ENCODE measurements at places on chromosomes 4 and X.

GRCh38 chrX:13101441-13102139 lies 57.2 kb upstream of the FAM9C start:
- DNase-seq: peak; percentile 90

DNA sequence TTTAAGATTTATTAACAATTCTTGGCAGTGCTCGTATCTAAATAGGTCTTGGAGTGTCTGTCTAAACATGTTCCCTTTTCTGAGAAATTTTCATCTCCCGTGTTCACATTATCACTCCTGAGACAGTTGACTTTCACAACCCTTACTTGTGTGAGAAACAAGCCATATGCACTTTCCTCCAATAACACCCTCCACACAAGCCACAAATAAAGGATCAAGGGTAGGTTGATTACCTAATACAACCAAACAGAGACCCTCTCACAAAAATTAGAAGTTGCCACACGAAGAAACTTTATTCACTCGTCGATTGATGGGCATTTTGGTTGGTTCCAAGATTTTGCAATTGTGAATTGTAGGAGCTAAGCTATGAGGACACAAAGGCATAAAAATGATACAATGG lies 763.9 kb downstream of the TRAM1L1 start:
- no peak for DNase-seq

- no peak for DNase-seq
These were observed 30.5 kb downstream of the GPR50 start for GRCh38 chrX:151206871-151207270.

- DNase-seq: no peak
These were observed 1.7 kb downstream of the CTBP1 start for GRCh38 chr4:1246901-1247863.

GRCh38 chr4:186701273-186701672 lies 22.4 kb downstream of the FAT1 start:
- DNase-seq: no peak

DNA sequence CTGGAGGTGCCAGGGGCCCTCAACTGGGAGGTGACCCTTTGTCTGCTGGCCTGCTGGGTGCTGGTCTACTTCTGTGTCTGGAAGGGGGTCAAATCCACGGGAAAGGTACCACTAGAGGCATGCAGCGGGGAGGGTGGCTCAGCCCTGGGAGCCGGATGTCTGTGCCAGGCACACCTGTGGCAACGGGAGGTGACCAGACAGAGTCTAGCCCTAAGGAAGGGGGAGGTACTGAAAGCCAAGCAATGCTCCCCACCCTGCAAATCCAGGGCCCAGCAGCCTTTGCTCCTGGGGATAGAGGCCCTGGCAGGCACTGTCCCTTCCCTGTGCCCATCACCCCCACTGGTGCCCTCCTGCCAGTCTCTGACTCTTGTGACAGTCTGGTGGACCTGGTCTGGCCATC lies 4.3 kb downstream of the SLC6A8 start:
- DNase-seq: no peak

- no peak for DNase-seq
These were observed 63.8 kb downstream of the DLG3 start for GRCh38 chrX:70508296-70508911.

DNA sequence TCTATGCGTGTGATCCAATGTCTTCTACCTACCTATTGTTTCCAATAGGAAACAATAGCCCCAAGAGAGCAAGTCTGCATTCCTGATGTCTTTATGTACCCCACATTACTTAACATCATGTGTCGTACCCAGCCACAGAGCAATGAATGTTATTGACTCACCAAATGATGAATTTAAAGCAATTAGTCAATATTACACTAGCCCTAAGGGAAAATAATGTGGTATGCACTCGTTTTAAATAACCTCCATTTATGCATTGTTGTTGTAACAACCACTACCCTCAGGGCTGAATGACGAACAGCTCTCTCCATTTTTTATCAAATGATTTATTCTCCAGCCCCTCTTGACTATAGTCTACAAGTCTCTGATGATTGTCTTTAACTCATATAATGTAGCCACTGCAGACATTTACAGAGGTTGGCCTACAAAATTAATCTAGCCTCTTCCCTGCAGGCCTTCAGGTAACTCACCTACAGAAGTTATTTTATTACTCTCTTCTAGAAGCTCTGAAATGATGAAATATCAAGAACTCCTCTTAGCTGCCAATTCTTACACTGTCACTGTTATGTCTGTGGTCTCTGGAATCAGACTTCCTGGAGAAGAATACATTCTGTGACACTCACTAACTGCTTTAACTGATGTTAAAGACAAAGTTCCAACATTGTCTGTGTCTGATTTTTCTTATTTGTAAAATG lies 601.7 kb upstream of the GRIA3 start:
- DNase-seq: no peak

DNA sequence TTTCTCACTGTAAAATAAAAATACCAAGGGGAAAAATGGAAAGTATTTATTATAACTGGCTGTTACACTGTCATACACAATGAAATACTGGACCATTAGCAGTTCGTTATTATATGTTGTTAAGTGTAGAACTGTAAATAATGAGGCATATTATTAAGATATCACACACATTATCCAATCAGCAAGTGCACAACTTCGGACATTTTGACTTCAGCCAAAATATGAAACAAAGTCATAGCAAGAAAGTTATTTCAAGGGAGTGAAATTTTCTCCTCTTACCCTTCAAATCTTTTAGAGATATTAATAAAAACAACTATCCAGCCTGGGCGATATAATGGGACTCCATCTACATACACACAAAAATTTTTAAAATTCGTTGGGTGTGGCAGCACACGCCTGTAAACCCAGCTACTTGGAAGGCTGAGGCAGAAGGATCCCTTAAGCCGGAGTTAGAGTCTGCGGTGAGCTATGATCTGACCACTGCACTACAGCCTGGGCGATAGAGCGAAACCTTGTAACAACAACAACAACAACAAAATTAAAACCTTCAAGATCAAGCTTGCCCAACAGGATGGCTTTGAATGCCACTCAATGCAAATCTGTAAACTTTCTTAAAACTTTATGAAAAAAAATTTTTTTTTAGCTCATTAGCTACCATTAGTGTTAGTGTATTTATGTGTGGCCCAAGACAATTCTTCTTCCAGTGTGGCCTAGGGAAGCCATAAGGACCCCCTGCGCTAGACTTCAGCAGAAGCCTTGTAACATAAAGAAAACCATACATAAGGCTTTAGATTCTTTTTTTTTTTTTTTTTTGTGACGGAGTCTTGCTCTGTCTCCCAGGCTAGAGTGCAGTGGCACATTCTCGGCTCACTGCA lies 1.3 kb upstream of the CISD2 start:
- no peak for DNase-seq

DNA sequence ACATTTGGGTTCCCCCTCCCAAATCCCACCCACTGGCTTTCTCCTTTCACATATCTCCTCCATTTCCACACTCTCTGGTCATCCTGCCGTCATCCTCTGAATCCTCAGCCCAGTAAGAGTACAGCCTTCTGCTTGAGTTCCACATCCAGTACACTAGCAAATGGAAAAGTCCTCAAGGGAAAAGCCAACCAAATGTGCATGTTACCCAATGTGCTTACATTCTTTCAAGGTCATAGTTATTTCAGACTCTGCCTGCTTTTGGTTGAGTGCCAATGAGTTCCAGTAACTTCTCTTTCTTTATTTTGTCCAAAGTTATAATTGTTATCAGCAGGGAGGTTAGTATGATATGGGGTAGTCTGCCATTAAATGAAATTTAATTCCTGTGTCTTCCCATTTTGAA lies 78.1 kb downstream of the SRPX start:
- no peak for DNase-seq

- no peak for DNase-seq
These were observed 25.7 kb downstream of the PNMA5 start for GRCh38 chrX:152968193-152968592.

GRCh38 chr4:3176367-3177229 lies 72.4 kb upstream of the MSANTD1 start:
- no peak for DNase-seq

DNA sequence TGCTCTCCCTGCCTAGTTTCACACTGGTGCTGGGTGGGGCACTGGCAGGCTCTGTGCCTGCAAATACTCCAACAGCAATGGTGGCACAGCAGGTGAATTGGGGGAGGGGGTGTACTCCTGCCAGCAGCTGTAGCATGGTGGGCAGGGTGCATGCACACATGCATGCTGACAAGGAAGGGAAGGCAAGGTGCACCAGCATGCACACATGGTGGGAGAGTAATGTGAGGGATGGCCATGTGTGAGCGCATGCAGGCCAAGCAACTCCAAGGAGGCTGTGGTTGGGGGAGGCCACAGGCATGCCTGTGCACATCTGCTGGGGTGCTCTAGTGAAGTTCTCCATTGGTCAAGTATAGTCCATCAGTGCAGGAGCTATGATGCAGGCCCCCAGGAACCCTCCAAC lies 54.5 kb upstream of the INPP4B start:
- no peak for DNase-seq

GRCh38 chr4:147760695-147761094 lies 28.8 kb downstream of the ARHGAP10 start:
- DNase-seq: no peak

DNA sequence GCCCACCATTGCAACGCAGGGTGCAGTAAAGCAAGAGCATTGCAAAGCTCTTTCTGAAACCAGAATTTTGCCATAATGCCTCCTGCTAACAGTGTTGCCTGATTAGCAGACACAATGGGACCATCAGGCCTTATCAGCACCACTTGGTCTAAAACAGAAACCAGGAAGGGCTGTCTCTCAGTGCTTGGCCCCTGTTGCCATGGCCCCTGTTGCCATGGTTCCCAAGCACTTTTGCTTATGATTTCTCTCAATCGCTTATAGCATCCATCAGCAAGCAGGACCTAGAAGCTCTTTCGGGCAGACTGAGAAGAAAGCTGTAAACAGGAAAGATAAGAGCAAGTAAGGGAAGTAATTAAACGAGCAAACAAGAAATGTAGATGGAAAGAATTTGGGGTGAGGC lies 36.8 kb downstream of the RTL5 start:
- DNase-seq: no peak

GRCh38 chr4:35216636-35217035 lies 1027.7 kb downstream of the ARAP2 start:
- no peak for DNase-seq

- DNase-seq: no peak
These were observed 106.0 kb upstream of the NKX1-1 start for GRCh38 chr4:1512051-1512737.

DNA sequence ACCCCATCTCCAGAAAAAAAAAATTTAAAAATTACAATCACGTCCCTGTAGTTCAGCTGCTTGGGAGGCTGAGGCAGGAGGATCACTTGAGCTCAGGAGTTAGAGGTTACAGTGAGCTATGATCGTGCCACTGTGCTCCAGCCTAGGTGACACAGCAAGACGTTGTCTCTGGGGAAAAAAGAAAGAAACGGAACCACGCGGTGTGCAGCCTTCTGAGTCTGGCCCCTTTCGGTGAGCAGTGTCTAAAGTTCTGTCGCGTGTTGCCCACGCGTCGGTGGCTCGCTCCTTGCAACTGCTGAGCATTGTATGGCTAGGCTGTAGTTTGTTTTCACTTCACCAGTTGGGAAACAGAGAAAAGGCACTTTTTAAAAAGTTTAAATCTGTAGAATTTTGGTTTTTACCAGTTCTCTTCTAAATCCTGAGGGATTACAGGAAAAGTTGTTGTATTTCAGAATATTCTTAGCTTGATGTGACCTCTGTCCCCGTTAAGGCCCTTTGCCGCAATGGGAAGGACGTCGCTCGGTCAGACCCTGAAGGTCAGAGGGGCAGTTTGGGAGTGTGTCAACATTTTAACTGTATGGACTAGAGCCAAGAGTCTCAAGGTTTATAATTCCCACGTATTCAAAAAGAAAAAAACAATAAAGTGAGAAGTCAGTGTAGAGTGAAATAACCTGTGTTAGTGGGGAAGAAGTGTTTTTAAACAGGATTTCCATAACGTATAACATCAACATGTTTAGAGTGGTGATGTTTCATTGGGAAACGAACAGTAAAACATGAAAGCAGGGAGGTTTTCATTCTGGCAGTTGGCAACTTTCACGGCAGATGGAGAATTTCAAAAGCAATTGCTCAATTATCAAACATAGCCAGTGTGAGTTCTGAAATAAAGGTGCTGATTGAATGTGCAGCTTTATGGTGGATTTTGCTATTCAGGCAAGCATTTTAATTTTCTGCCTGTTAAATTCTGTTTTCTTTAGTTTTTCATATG lies 45.8 kb upstream of the MSANTD1 start:
- DNase-seq: no peak

GRCh38 chr4:175834312-175834672 lies 22.2 kb upstream of the GPM6A start:
- no peak for DNase-seq

- DNase-seq: no peak
These were observed 3.7 kb downstream of the GPRIN3 start for GRCh38 chr4:89303814-89304388.

GRCh38 chr4:6258741-6259140 lies 10.9 kb upstream of the WFS1 start:
- no peak for DNase-seq

- no peak for DNase-seq
These were observed 71.6 kb downstream of the GPC3 start for GRCh38 chrX:133913658-133914388.

DNA sequence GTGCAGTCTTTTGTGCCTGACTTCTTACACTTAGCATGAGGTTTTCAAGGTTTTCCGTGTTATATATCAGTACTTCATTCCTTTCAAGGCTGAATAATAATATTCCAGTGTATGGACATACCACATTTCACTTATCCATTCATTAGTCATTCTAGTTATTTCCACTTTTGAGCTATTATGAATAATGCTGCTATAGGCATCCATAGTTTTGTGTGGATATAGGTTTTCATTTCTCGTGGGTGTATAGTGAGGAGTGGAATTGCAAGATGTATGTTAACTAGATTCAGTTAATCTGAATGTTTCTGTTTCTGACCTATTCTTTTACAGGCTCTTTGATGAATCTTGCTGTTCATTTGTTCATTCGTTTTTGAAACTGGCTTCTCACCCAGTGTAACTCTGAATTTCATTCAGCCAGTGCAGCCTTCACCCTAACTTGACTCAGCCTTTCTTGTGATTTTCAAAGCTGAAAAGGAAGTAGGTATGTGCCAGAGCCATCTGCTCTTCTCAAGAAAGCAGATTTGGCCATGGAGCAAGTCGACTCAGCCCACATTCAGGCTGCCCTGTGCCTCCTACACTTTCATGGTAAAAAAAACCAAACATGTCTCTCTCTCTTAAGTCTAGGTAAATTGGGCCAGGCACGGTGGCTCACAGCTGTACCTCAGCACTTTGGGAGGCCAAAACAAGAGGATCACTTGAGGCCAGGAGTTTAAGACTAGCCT lies 56.3 kb upstream of the NOCT start:
- no peak for DNase-seq
